ENCODE measurements at places on chromosomes 4 and X.

DNA sequence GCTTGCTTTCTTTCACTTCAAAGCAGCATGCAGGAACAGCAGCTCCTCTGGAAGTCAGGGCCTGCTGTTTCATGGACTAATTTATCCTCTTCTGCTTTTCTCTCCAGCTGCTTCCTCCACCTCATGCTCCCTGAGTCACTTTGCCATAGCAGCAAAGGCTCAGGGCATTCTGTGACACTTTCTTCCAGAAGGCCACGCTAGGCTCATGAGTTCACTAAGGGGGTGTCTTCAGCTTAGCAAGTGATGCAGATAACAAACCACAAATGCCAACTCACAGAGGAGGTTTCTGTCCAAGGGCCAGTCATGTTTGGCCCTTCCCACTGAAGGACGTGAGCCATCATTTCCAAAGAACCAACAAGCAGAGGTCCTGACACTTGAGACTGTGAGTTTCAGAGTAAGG lies 200.2 kb downstream of the ADGRA3 start:
- no peak for DNase-seq

GRCh38 chr4:103634236-103634635 lies 85.5 kb downstream of the TACR3 start:
- no peak for DNase-seq

GRCh38 chrX:36898301-36898700 lies 109.9 kb upstream of the FAM47C start:
- DNase-seq: no peak

DNA sequence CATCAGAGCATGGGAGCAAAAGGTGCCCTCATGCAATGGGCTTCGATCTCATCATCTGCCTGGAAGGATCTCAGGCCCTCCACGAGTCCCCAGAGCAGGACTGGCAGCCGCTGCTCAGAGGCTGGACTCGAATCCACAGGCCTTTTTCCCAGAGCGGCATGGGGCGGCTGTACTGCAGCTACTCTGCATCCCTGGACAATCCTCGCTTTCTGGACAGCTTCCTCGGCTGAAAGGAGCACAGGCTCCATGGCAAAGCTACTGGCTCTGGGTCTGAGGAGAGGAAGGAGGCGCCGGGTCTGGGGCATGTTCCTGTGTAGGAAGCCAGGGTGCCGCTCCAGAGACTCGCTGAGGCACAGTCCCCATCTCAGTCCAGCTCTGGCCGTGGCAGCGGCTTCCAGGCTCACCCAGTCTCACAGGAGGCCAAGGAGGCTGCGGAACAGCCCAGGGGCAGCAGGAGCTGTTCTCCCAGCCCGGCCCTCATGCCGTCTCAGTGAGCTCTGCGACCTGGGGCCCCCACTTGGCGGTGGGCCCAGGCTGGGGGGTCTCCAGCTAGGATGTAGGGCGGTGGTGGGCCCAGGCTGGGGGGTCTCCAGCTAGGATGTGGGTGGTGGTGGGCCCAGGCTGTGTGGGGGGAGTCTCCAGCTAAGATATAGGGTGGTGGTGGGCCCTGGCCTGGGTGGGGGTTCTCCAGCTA lies 2.7 kb upstream of the SPON2 start:
- DNase-seq: no peak

DNA sequence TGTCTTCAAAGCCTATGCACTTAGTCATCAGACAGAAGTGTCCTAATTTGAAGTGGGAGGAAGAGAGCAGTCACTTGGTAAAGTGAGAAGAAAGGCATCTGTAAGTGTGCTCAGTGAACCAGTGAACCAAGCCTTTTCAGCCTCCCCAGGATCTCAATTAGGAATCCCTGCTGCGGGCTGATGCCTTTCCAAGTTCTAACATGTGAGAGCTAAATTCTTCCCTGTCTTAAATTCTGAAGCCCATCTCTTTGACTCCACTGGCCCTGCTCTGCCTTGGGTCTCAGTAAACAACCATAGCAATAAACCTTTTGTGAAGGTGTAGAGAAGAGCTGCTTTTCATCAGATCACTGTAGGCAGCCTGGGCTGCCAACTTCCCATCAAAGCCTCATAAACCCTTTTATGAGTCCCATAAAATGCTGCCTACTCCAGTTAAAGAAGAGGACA lies 701.2 kb upstream of the LCORL start:
- DNase-seq: no peak

Measured in stimulated activated CD8-positive, alpha-beta memory T cell treated with anti-CD3 and anti-CD28 coated beads, Interleukin-15, amount 100 ng/mL, for 4 hours (primary cell).